ENCODE measurements at places on chromosomes 2 and 18. TPM values are rescaled to one million over a fixed set of nuclear protein-coding genes. Genes with fewer than 3 reads are reported as not detected.

The PLEKHH2 gene
- total RNA-seq, result 6.7 TPM

The RGPD4 gene
- not detected for total RNA-seq

The RABL2A gene
- total RNA-seq, result 5.0 TPM

The TFPI gene
- 0.58 TPM for total RNA-seq

The RFTN2 gene
- 1.0 TPM for total RNA-seq

The HOXD8 gene
- total RNA-seq, result not detected

The ILKAP gene
- total RNA-seq, result 29.7 TPM

- DNase-seq, result peak; percentile 84
Observed at GRCh38 chr18:32289483-32290075, 99.7 kb downstream of the MEP1B start.

- DNase-seq, result peak; percentile 70
Observed at GRCh38 chr2:102141970-102142828, at the start of gene IL1R1. TSS of gene IL1R1 (plus strand) at chr2:102142746. CDS start at chr2:102157725, 14,979 bp downstream.

- no peak for DNase-seq
Observed at GRCh38 chr2:105110295-105110829, 72.5 kb downstream of the MRPS9 start.

DNA sequence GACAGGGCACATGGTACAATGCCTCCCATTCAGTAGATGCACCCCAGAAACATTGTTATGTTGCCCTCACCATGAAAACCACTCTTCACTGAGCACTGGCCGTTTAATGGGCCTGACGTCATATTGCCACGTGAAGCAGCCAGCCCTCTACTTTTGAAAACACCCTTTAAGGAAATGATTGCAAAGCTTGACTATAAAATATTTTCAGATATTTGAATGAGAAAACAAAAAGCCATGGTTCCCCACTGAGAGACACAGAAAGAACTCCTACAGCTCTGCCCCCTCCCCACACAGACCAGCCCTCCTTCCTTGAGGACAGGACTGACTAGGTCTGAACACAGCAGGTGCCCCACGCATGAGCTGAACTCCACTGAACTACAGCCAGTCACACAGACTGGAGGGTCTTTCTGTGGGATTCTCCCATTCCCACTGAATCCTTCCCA is 349.1 kb downstream of the ANAPC1 start:
- peak; percentile 16 for DNase-seq

DNA sequence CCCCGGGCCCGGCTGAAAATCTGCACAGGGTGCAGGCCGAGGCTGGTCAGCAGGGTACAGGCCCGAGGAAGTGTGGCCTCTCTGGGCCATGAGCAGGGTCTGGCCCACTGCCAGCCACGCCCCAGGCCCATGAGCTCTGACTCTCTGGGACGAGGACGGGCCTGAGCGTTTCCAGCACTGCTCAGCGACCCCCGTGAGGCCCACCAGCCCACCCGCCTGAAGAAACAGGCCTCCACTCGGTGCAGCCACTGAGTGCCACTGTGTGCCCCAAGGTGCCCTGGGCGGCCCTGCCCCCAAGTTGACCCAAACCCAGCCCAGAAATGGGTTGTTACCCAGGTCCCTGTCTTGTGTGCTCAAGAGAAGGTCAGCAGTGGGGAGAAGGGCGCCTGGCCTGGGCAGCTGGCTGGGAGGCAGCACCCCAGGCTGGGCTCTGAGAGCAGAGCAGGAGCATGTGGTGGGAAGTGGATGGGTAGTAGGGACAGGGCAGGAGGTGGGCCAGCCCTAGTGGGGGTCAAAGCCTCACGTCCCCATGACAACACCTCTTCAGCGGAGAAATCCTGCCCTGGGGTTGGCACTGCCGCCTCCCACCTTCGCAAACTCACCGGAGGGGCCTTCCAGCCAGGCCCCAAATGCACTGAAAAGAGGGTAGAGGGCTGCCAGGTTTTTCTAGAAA is 2.1 kb upstream of the SNED1 start:
- no peak for DNase-seq

DNA sequence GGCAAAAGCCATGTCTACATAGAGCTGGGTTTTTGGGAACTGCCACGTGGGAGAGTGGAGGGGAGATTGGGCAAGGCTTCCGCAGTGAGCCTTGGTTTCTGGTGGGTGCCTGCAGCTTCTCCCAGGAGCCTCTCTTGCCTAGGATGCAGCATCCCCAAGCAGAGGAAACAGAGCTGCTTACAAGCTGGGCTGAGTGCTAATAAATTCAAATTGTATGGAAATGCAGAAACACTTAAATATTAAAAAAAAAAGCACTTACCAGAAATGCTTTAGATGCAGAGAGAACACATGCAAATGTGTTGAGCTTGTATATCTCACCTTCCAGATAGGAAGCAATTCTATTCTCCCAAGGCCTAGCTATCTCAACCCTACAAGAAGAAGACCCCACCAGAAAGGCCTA is 96.0 kb upstream of the ST3GAL5 start:
- DNase-seq, result no peak

DNA sequence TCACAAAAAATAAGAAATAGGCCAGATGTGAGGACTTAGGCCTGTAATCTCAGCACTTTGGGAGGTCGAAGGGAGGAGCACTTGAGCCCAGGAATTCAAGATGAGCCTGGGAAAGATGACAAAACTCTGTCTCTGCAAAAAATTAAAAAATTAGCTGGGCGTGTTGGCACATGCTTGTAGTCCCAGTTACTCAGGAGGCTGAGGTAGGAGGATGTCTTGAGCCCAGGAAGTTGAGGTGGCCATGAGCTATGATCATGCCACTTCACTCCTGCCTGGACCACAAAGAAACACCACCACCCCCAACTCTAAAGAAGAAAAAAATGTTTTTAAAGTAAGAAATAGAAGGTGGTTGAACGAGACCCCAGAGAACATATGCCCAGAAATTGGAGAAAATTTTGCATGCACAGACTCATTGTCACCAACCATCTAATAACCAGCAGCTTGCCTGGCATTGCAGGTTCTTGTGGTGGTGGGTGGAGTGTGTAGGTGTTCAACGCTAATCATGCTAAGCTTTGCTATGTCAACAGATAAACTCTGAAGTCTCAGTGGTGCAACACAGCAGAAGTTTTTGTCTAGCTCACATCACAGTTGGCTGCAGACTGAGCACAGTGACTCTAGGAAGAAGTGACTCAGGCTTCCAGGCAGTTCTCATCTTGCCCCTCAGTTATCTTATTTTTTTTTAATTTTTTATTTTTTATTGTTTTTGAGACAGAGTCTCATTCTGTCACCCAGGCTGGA is 18.6 kb downstream of the ARL4C start:
- no peak for DNase-seq

GRCh38 chr2:189095101-189095500 is 84.5 kb downstream of the COL5A2 start:
- DNase-seq, result no peak

- no peak for DNase-seq
Observed at GRCh38 chr2:97758131-97758705, 44.8 kb downstream of the ZAP70 start.

DNA sequence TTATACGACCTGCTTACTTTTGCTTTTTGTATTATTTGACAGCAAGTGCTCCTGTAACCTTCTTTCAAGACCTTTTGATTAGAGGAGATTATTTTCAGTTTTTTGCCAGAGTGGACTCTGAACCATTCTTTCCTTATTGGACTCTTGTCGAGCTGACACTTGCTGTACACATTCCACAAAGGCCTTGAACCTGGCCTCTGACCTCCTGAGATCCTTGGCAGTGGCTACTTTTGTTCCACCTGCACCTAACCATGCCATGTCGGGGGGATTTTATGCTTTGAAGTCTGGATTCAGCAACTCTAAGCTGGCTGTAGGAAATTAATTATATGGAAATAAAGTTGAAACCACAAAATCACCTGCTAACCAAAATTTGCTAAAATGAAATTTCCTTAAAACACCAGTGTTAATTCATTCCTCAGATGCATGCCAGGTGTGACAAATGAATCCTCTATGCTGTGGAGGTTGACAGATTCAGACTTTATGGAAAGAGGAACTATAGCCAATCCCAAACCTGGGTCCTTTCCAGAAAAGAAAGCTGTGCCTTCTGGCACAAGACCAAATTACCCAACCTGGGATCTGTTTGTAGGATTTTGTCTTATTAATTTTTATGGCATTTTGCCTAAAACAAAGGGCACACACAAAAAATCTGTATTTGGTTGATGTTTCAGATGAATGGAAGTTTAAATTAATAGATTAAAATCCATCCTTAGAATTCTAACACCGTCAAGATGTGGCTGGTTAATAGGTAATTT is 110.4 kb downstream of the CDC42EP3 start:
- no peak for DNase-seq

All from GM23338 (cell line).